ENCODE measurements at places on chromosomes 13 and 19. TPM values are rescaled to one million over a fixed set of nuclear protein-coding genes. Genes with fewer than 3 reads are reported as not detected.

FXYD1 gene
- total RNA-seq: not detected

CRB3 gene
- total RNA-seq: 15.6 TPM

ZNF414 gene
- 27.2 TPM for total RNA-seq

DACH1 gene
- not detected for total RNA-seq

GNG7 gene
- total RNA-seq: 0.22 TPM

GRCh38 chr13:34161931-34162543 is 344.1 kb downstream of the RFC3 start:
- H3K36me3 ChIP-seq: no peaks in the 10 kb centered on the region
- no peaks in the 10 kb centered on the region for H3K27me3 ChIP-seq
- no peak overlapping the region for H3K27ac ChIP-seq
- H3K4me1 ChIP-seq: peaks cover 18% of the 10 kb centered on the region
- no peak overlapping the region for H3K4me3 ChIP-seq

All from MCF 10A (cell line).